ENCODE measurements at places on chromosomes 3 and 15.

GRCh38 chr3:104676241-104676640, 690.5 kb upstream of the ALCAM start:
- no peak for DNase-seq

DNA sequence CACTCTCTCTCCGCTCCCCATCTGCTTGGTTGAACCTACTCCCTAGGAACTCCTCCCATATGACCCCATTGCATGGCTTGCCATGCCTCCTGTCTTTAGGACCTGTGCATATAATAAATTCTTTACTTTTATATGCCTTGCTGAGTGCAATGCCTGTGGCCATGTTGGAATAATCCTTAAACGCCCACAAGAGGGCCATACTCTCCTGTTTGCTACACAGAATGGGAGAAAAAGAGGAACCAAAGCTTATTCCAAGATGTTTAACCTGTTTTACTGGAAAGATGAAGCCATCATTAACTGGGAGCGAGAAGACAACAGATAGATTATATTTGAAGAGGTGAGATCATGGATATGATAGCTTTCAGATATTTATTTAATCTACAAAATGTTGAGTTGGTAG, 1097.8 kb downstream of the NAALADL2 start:
- no peak for DNase-seq

DNA sequence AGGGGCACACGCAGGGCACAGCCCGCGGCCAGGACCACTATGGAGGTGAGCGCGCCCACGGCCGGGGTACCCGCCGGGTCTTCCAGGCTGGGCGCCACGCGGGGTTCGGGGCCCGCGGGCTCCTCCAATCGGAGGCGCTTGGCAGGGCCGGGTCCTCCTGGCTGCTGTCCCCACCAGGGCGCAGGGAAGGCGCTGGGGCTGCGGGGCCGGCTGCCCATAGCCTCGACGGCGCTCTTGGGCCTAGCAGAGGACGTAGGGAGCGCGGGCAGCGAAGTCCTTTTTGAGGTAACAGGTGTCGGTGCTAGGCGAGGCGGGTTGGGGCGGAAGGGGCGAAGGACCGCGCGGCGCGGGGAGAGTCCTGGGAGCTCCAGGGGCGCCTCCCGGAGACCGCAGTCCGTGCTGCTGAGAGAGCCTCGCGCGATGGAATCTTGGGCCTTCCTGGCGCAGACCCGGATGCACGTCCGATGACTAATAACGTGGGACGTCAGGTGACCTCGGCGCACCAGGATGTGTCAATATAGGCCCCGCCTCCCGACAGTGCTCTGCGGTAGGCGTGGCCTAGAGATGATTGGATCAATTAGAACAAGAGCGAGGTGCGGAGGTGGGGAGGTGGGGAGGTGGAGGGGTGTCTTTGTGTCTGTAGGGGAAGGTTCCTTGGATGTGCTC, at the start of gene PRR23A:
Gene PRR23A (minus strand): TSS at position 218 of the 666 bp plus-strand sequence. CDS start 0 bp downstream, at position 218.
- no peak for DNase-seq

- DNase-seq = no peak
Observed at GRCh38 chr3:193134856-193135255, 106.2 kb upstream of the PLAAT1 start.

GRCh38 chr15:79635149-79635771, 203.1 kb downstream of the MINAR1 start:
- DNase-seq = no peak

DNA sequence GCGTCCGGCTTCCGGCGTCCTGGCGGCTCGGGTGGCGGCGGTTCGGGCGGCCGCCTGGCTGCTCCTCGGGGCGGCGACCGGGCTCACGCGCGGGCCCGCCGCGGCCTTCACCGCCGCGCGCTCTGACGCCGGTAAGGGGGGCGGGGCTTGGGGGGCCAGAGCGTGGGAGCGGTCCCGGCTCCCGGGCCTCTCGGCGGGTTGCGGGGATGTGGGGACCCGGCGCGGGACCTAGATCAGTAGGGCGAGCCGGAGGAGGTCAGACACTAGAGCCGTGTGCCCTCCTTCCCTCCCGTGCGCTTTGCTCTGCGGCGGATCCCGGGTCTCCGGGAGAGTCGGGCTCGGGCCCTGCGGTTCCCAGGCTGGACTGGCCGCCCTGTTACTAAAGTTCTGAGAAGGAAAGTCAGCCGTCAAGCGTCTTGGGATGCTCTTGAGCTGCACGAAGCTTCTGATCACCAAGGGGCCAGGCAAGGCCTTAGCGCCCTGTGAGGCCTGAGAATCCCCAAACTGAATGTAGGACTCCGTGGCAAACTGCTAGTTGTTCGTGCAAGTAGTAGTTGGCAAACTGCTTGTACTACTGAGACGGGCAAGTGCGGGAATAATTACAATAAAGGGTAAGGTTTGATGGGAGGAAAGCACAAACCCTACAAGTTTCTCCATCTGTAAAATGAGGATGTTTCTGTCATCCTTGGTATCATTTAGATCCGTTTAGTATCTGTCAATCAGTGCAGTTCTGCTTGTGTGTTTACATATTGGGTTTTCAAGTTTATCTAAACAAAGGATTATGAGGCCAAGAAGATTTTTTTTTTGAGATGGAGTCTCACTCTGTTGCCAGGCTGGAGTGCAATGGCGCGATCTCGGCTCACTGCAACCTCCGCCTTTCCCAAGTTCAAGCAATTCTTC, 587 bp downstream of the PIGX start:
- peak; percentile 41 for DNase-seq

GRCh38 chr15:85072917-85073316, 91.3 kb downstream of the PDE8A start:
- no peak for DNase-seq

DNA sequence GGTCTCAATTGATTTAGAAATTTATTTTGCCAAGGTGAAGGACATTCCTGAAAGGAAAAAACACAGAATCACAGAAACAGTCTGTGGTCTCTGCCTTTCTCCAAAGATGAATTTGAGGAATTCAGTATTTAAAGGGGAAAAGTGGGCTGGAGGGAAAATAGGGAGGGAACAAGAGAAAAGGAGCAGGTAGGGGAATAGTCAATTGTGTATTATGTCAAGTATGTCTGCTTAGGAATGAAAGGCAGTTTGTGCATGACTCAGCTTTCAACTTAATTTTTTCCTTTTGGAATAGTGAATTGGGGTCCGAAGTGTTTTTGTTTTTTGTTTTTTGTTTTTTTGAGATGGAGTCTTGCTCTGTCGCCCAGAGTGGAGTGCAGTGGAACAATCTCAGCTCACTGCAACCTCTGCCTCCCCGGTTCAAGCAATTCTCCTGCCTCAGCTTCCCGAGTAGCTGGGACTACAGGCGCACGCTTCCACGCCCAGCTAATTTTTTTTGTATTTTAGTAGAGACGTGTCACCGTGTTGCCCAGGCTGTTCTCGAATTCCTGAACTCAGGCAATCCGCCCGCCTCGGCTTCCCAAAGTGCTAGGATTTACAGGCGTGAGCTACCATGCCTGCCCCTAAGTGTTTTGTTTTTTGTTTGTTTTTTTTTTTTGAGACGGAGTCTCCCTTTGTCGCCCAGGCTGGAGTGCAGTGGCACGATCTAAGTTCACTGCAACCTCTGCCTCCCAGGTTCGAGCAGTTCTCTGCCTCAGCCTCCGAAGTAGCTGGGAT, 74.1 kb upstream of the MAP4 start:
- no peak for DNase-seq

GRCh38 chr3:167798443-167798842, 62.9 kb downstream of the SERPINI1 start:
- no peak for DNase-seq

DNA sequence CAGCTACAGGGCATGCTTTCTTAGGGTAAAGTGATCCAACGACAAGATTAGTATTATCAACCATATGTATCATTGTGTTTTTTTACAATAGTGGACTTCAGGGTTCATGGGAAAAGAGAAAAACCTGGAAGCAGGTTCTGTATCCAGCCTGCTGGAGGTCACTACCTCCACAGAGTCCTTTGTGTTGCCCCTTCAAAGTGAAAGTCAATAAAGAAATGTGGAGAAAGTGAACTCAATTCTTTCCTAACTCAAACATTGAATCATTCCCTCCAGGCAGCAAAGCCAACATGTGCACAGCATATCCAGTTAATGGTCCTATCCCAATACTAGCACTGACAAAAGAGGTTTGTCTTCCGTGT, 45.4 kb downstream of the FGF7 start:
- DNase-seq = no peak

- DNase-seq = no peak
Observed at GRCh38 chr3:145817870-145818483, 343.0 kb downstream of the PLOD2 start.

- DNase-seq = peak; percentile 61
Observed at GRCh38 chr15:57527382-57528091, 64.2 kb upstream of the MYZAP start.

DNA sequence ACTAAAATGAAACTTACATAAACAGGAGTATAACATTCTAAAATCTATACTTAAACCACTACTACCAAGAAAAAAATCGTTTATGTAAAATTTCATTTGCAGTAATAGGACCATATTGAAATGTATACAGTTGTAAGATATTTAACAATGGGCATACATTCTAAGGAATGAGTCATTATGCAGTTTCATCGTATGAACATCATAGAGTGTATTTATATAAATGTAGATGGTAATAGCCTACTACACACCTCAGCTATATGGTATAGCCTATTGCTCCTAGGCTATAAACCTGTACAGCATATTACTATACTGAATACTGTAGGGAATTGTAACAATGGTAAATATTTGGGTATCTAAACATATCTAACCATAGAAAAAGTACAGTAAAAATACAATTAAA, 79.5 kb downstream of the DPH6 start:
- DNase-seq = no peak

Measured in NCI-H1092 (cell line).